ENCODE measurements at places on chromosomes 12 and 14.

GRCh38 chr12:123149501-123150274 is 1.2 kb downstream of the PITPNM2 start:
- no peak for DNase-seq

- peak; percentile 42 for DNase-seq
These were observed 585 bp upstream of the DYRK2 start for GRCh38 chr12:67647799-67648520.

GRCh38 chr12:59407799-59408198 is 188.0 kb upstream of the SLC16A7 start:
- DNase-seq = no peak

DNA sequence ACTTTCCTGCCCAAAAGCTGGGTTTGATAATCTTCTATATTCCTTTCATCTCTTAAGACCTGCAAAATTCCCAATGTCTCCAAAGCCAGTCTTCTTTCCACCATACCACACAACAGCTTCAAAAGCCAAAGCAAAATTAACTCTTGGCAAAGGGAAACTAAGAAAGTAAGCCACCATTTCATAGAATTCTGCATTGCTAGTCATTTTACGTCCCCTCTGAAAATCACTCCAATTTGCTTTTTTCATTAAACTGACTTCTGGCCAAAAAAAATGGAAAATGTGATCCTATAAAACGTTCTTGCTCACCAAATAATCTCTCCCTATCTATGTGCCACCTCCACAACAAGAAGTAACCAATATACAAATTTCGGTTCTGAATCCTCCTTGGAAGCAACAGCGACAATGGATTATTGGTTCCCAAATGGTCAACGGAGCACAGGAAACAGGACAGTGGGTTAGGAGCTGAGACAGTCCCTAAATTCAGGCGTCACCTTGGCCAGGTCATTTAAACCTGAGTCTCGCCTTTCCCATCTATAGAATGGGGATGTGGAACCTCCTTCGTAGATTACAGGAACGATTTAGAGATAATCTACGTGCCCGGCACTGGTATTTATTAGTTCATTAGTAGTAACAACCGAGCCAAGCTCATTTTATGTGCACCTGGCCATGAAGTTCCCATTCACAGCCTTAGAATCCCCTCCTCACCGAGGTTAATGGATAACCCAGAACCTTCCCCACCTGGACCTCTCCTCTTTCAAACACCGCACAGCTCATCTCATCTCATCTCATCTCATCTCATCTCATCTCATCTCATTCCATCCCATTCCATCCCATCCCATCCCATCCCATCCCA is 1.2 kb downstream of the NT5DC3 start:
- DNase-seq = no peak

DNA sequence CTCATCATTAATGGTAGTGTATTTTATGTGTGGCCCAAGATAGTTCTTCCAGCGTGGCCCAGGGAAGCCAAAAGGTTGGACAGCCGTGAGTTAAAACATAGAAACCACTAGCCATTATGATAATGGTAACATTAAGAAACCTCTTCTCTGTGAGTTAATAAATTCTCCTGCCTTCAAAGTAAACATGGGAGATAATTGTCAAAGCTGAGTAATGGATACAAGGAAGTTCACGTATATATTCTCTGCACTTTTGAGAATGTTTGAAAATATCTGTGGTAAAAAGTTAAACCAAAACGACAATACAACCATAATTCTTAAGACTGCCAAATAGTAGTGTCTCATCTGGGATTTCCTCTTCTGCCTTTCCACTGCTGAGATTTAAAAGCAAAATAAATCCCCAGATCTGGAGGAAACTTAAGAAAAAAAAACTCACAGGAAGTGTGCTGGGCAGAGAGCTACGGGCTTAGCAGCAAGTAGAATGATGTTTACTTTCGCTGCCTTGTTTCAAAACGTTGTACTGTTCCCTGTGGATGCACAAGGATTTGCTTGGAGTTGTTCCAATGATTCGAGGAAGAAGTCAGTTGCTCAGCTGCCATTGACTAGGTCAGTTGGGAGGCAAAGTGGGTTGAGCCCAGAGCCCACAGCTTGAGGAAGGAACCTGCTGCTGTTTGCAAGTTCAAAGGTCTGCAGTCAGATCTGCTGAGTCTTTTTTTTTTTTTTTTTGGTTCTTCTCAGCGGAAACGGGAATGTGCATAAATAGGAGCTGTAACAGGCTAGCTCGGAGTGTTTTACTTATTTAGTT is 1.7 kb downstream of the TPCN1 start:
- no peak for DNase-seq

DNA sequence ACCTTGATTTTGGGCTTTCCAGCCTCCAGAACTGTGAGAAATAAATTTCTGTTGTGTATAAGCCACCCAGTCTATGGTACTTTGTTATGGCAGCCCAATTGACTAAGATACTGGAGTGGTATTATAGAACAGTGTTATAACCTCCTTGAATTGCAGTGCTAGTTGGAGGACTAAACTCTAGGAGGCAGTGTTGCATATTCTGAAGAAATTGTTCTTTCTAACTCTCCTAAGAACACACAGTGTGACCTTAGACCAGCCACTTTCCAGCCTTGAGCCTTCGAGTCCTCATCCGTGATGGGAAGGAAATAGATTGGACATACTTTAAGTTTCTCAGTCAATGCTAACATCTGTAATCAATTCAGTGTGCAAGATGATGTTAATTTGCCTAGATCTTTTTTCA is 22.4 kb upstream of the LRRC10 start:
- no peak for DNase-seq

- DNase-seq = no peak
These were observed 14.2 kb downstream of the IQSEC3 start for GRCh38 chr12:80681-81190.

- DNase-seq = no peak
These were observed 217.9 kb downstream of the AEBP2 start for GRCh38 chr12:19657118-19657731.

DNA sequence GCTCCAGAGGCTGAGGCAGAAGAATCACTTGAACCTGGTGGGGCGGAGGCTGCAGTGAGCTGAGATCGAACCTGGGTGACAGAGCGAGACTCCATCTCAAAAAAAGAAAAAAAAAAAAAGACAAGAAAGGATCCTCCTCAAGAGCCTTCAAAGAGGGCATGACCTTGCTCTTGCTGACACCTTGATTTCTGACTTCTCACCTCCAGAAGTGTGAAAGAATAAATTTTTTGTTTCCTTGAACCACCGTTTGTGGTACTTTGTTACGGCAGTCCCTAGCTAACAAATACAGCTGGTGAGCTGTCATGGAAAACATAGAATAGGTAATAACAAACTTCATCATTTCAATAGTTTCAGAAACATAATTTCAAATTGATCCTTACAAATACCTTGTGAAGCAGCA is 1.9 kb upstream of the ACTR10 start:
- no peak for DNase-seq

DNA sequence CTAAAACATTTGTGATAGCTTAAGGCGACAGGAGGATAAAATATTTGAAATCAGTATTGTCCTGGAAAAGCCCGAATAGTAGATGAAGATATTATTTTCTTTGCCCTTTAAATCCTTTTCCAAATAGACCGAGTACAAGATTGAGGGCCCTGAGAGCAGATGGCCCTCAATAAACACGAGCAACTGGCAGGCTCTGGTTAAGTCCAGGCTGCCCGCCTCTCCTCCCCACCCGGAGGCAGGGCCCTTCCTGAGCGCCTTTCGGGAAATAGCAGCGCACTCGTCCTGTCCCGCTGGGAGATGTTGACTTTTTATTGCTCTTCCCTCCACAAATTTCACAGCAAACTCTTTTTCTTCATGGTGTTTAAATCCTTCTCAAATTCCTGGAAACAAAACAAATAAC is 50.8 kb upstream of the MAX start:
- DNase-seq = no peak

- DNase-seq = no peak
These were observed 53.0 kb downstream of the SPRING1 start for GRCh38 chr12:116684891-116685290.

- no peak for DNase-seq
These were observed 36.3 kb upstream of the STK38L start for GRCh38 chr12:27207615-27208413.

- DNase-seq = no peak
These were observed 5.1 kb upstream of the DYRK4 start for GRCh38 chr12:4556735-4557530.

DNA sequence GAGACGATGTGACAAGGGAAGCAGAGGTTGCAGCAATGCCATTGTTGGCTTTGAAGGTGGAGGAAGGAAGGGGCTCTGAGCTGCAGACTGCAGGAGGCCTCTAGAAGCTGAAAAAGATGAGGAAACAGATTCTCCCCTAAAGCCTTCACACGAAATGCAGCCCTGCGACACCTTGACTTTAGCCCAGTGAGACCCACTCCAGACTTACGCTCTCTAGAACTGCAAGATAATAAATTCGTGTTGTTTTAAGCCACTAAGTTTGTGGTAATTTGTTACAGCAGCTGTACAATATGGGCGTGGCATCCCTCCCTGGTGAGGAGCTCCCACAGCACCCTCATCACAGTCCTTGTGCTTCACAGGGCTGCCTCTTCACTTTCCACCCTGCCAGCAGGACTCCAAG is 53.2 kb downstream of the GOLGA5 start:
- DNase-seq = no peak

GRCh38 chr14:104271391-104271790 is 133.0 kb downstream of the KIF26A start:
- DNase-seq = no peak
